Activated CD4-positive, alpha-beta memory T cell treated with anti-CD3 and anti-CD28 coated beads for 36 hours (primary cell): ENCODE measurements at places on chromosomes 6 and 20. TPM values are rescaled to one million over a fixed set of nuclear protein-coding genes. Genes with fewer than 3 reads are reported as not detected.

Gene TTK
- total RNA-seq = 37.2 TPM

Gene ADGRF5
- total RNA-seq = not detected

Gene SYS1
- 24.8 TPM for total RNA-seq

Gene MUC22
- total RNA-seq = not detected

Gene PDE7B
- 0.12 TPM for total RNA-seq

Gene TNF
- 167 TPM for total RNA-seq

Gene SLC22A1
- 0.99 TPM for total RNA-seq
